ENCODE measurements at places on chromosomes 2 and 18. TPM values are rescaled to one million over a fixed set of nuclear protein-coding genes. Genes with fewer than 3 reads are reported as not detected.
A peak's percentile ranks its signal among the peaks of the same experiment; 100 is the strongest.

DNA sequence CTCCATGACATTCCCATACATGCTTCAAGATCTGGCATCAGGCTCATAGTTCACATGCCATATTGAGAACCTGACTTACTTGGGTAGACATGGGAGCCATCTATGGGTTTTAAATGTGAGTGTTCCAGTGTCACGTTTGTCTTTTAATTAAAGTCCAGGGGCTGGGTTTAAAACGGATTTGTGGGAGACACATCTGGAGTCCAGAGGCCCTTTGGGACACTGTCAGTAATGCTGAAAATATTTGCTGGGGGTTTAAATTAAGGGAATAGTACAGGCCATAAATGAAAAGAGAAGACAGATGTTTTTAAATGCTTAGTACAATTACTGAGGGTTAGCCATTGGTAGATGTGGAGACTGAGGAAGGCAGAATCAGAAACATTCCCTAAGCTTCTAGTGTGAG, 478.0 kb downstream of the PID1 start:
- H3K27ac ChIP-seq, result no peak overlapping the region
- no peaks in the 10 kb centered on the region for H3K4me1 ChIP-seq
- H3K4me3 ChIP-seq, result no peak overlapping the region
- H3K27me3 ChIP-seq, result no peaks in the 10 kb centered on the region
- H3K36me3 ChIP-seq, result no peaks in the 10 kb centered on the region

The RUFY4 gene
- not detected for total RNA-seq

GRCh38 chr2:108855194-108855593, 68.6 kb downstream of the CCDC138 start:
- DNase-seq, result no peak
- H3K4me3 ChIP-seq, result no peak overlapping the region
- H3K27me3 ChIP-seq, result no peaks in the 10 kb centered on the region
- no peaks in the 10 kb centered on the region for H3K36me3 ChIP-seq

DNA sequence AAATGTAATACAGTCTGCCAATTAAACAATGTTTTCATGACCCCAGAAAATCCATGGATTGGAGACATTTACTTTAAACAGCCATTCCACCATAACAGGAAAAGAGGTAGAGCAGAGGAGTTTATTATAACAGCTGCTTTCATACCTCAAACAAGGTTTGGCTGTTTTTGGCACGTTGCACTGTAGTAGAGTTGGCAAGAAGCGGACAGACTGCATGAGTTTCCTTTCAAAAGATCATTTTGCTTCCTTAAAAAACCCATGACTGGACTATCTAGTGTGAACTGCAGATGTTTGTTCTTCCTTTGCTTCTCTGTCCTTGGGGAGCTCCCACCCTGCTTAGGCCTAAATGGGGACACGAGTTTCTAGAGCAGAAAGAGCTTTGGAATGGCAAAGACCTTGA, 108.5 kb upstream of the THOC1 start:
- no peaks in the 10 kb centered on the region for H3K27me3 ChIP-seq
- DNase-seq, result no peak
- no peak overlapping the region for H3K27ac ChIP-seq
- no peak overlapping the region for H3K4me3 ChIP-seq
- no peaks in the 10 kb centered on the region for H3K36me3 ChIP-seq
- H3K4me1 ChIP-seq, result peaks cover 54% of the 10 kb centered on the region

DNA sequence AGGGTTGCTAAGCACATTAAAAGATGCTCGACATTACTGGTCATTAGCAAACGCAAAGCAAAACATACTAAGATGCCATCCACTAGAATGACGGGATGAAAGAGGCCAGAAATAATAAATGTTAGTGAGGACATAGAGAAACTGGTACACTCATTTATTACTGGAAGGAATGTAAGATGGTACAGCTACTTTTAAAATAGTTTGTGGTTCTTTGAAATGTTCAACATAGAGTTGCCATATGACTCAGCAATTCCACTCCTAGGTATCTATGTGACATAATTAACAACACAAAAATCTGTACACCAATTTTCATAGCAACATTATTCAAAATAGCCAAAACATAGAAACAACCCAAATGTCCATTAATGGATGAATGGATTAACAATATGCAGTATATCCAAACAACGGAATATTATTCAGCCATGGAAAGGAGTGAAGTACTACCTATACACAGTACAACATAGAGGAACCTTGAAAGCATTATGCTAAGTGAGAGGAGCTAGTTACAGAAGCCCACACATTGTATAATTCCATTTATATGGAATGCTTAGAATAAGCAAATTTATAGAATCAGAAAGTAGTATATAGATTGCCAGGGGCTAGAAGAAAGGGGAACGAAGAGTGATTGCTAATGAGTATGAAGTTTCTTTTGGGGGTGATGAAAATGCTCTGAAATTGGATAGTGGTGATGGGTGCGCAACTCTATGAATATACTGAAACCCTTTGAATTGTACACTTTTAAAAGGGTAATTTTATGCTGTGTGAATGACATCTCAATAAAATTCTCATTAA, 61.9 kb upstream of the IL1R1 start:
- peaks cover 6% of the 10 kb centered on the region for H3K4me1 ChIP-seq
- H3K27ac ChIP-seq, result no peak overlapping the region
- no peak overlapping the region for H3K4me3 ChIP-seq
- H3K27me3 ChIP-seq, result no peaks in the 10 kb centered on the region

- H3K27ac ChIP-seq, result no peak overlapping the region
- H3K4me3 ChIP-seq, result peak overlapping the region; percentile 43
- no peak for DNase-seq
- H3K36me3 ChIP-seq, result no peaks in the 10 kb centered on the region
Measured at GRCh38 chr2:10912076-10912731, 470 bp downstream of the KCNF1 start.

- no peak overlapping the region for H3K27ac ChIP-seq
- H3K4me1 ChIP-seq, result no peaks in the 10 kb centered on the region
- H3K27me3 ChIP-seq, result no peaks in the 10 kb centered on the region
- H3K36me3 ChIP-seq, result no peaks in the 10 kb centered on the region
- no peak for DNase-seq
Measured at GRCh38 chr2:240871071-240871958, 2.7 kb downstream of the AGXT start.

DNA sequence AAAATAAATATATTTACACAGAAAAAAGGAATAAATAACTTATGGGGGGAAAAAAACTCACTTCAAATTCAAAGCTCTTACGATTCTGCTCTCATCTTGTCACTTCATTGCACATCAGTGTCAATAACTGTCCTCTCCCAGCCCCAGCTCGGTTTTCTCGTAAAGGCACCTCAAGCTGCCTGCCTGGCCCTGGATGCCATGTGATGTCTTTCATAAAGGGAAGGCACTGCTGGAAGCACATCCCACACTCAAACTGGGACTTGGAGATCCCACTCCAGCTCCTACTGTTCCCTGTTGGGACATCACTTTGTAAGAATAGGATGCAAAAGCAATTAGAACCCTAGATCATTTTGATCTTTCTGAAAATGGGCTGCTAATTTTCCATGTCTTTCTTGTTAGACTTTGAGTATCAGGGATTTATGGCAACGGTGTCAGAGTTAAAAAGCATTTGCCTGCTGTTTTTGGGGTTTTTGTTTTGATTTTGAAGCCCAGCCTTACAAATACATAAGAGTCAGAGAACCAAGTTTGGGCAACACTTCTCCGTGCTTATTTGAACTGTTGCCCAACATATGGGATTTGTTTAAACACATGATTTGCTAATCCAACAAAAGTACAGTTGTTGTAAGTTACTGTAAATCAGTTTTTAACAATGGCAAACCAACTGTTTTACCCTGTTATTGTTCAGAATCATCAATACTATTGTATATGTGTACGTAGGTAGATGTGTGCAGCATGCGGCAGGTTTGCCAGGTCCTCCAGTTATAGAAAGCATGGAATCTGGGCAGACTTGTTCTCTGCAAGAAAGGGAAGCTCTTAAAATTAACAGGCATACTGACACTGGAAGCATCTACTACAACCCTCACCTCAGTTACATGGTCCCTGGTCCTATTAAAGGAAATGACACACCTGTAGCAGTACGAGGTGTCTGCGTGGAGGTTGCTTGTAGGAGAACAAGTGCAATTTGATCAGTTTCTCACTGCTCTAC, 20.6 kb downstream of the SERTAD2 start:
- H3K27ac ChIP-seq, result no peak overlapping the region
- peaks cover 44% of the 10 kb centered on the region for H3K4me1 ChIP-seq
- DNase-seq, result no peak
- peaks cover 53% of the 10 kb centered on the region for H3K36me3 ChIP-seq

DNA sequence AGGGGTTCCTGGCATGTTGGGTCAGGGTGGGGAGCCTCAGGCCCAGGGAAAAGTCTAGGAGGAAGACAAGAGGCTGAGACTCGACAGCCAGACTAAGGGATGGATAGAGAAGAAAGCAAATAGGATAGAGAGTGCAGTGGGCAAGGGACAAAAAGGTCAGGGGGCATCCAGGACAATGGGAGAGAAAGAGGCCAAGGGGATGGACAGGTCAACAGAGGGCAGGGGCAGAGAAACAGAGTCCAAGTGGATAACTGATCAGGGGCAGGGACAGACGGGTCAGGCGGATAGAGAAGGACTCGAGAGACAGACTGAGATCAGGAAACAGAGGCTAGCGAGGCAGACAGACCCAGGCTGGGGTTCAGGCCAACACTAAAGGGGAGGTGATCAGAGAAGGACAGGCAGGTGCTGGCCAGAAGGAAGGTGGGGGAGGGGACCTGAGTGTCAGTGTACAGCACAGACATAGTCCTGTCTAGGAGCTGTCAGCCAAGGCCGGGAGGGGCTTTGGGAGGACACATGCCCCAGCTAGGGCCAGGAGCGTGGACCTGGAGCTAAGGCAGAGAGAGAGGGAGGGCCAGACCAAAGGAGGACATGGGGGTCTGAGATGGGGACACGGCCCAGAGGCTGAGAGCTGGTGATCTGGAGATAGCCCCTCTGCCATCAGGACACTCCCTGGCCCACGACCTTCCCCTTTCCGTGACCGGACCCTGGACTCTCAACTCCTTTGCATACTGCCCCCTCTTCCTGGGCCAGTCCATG, 12.2 kb downstream of the ASIC4 start:
- H3K4me1 ChIP-seq, result peaks cover 34% of the 10 kb centered on the region
- peaks cover 84% of the 10 kb centered on the region for H3K27me3 ChIP-seq
- H3K36me3 ChIP-seq, result no peaks in the 10 kb centered on the region
- no peak for DNase-seq
- no peak overlapping the region for H3K4me3 ChIP-seq
- no peak overlapping the region for H3K27ac ChIP-seq

GRCh38 chr2:85537600-85538506, 1.1 kb upstream of the MAT2A start:
- peaks cover 29% of the 10 kb centered on the region for H3K4me1 ChIP-seq
- H3K36me3 ChIP-seq, result peaks cover 25% of the 10 kb centered on the region
- peak overlapping the region; percentile 100 for H3K27ac ChIP-seq

- no peaks in the 10 kb centered on the region for H3K27me3 ChIP-seq
- no peak overlapping the region for H3K27ac ChIP-seq
- no peaks in the 10 kb centered on the region for H3K36me3 ChIP-seq
- H3K4me1 ChIP-seq, result no peaks in the 10 kb centered on the region
- no peak overlapping the region for H3K4me3 ChIP-seq
- no peak for DNase-seq
Measured at GRCh38 chr2:88638743-88639142, 11.5 kb upstream of the EIF2AK3 start.

DNA sequence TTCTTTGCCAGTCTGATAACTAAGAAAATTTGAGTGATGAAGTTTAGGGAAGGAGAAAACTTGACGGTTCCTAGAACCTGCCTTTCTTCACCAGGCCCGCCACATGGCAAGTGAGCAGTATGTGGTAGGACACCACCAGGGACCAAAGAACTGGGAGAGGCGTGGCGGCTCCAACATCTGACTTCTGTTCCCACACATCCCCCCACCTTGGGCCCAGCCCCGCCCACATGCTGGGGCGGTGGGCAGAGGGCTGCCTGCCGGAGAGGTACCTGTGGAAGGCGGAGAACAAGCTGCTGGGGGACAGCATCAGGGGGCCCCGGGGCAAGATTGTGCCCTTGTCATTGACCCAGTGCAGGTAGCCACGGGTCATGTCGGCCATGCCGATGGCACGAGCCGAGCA, 75.0 kb downstream of the EMILIN2 start:
- no peak overlapping the region for H3K27ac ChIP-seq
- no peak overlapping the region for H3K4me3 ChIP-seq
- H3K36me3 ChIP-seq, result peaks cover 38% of the 10 kb centered on the region
- DNase-seq, result no peak
- peaks cover 10% of the 10 kb centered on the region for H3K4me1 ChIP-seq
- no peaks in the 10 kb centered on the region for H3K27me3 ChIP-seq

The SYT4 gene
- total RNA-seq, result 1.1 TPM

GRCh38 chr2:124973396-124973795, 948.3 kb downstream of the CNTNAP5 start:
- no peaks in the 10 kb centered on the region for H3K27me3 ChIP-seq
- H3K27ac ChIP-seq, result no peak overlapping the region
- no peaks in the 10 kb centered on the region for H3K4me1 ChIP-seq
- H3K4me3 ChIP-seq, result no peak overlapping the region
- no peak for DNase-seq

The CCBE1 gene
- 1.2 TPM for total RNA-seq

DNA sequence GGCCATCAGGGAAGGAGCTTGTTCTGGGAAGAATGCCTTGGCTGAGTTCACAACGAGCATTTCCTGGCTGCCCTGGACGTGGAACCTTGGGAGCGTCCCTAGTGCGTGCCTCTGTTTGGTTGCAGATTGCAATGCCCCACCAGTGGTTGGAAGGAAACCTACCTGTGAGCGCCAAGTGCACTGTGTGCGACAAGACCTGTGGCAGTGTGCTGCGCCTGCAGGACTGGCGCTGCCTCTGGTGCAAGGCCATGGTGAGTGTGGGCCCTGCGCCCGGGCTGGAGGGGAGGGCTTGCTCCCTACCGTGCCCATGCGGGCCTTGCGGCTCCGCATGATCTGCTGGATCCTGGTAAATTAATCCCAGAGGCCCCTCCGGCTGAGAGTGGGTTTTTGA, 81.9 kb downstream of the DGKD start:
- no peak overlapping the region for H3K27ac ChIP-seq
- no peak overlapping the region for H3K4me3 ChIP-seq
- DNase-seq, result no peak
- peaks cover 65% of the 10 kb centered on the region for H3K36me3 ChIP-seq
- H3K27me3 ChIP-seq, result no peaks in the 10 kb centered on the region

GRCh38 chr2:82827426-82827825, 1631.7 kb downstream of the SUCLG1 start:
- no peak overlapping the region for H3K27ac ChIP-seq
- no peaks in the 10 kb centered on the region for H3K36me3 ChIP-seq
- no peaks in the 10 kb centered on the region for H3K4me1 ChIP-seq
- DNase-seq, result no peak
- H3K4me3 ChIP-seq, result no peak overlapping the region

- H3K4me3 ChIP-seq, result no peak overlapping the region
- no peaks in the 10 kb centered on the region for H3K36me3 ChIP-seq
- H3K27ac ChIP-seq, result no peak overlapping the region
- no peaks in the 10 kb centered on the region for H3K27me3 ChIP-seq
Measured at GRCh38 chr2:213545481-213545880, 261.2 kb downstream of the SPAG16 start.
